ENCODE measurements at places on chromosomes 6 and 20. TPM values are rescaled to one million over a fixed set of nuclear protein-coding genes. Genes with fewer than 3 reads are reported as not detected.

Gene CALHM6
- total RNA-seq, result 0.76 TPM

Gene BANF2
- not detected for total RNA-seq

Gene EMILIN3
- 7.5 TPM for total RNA-seq

DNA sequence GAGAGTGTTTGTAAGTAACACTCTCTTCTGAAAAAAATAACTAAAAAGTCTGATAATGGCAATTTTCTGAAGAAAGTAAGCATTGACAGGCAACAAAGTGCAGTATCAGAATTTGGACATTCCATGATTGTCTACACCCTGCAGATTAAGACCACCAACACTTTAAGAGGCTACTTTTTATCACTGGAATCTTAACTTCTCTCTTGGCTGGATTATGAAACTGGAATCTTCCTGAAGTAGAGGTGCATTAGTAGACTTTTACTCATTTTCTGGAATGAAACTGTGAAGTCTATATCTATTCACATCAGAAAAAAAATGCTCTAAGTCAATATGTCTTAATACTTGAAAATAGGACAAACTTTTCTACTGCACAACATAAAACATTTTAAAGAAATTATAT is 547.5 kb downstream of the COL12A1 start:
- no peak for DNase-seq

DNA sequence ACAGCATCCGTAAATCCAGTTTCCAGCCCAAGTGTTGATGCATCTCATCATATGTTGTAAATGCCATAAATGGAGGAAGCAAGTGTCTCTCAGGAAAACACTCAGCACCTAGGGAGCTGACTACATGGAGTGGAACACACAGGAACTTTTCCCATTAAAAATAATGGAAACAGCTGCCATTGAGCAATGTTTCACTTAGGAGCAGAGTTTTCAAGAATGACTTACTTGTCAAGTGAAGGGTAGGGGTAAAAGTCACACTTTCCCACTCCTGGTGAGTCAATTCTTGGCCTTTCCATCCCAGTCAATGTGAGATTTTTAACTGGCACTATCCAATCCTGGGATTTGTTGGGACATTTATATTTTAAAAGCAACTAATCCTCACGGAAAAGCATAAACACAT is 119.4 kb upstream of the ASF1A start:
- no peak for DNase-seq

DNA sequence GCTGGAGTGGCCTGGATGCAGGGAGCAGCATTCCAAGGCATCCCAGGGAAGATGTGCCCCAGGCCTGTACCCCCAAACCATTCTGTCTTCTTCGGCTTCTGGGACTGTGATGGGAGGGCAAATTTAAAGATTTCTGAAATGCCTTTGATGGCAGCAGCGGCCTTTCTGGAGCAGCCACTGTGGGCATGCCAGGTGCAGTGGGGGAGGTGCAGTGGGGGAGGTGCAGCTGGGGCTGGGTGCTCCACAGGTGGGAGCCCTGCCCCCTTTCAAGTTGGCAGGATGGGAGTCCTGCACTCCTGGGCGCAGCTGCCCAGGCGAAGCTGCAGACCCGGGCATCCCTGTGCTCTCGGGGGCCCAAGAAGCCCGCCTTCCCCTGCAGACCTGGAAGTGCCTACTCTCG is 293.5 kb upstream of the MOCS1 start:
- no peak for DNase-seq

DNA sequence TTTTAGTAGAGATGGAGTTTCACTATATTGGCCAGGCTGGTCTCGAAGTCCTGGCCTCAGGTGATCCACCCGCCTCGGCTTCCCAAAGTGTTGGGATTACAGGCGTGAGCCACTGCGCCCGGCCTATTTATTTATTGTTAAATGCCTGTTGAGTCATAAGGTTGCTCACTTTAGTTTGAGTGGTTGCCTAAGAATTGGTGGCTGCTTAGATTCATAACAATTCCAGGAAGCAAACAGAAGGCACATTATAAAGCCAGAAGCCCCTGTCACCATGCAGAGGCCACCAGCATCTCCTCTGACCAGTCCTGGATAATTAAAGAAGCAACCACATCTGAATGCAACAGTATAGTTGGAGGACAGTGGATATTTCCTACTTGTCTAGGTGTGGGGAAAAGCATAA is 24.0 kb upstream of the ARMH2 start:
- DNase-seq, result no peak

DNA sequence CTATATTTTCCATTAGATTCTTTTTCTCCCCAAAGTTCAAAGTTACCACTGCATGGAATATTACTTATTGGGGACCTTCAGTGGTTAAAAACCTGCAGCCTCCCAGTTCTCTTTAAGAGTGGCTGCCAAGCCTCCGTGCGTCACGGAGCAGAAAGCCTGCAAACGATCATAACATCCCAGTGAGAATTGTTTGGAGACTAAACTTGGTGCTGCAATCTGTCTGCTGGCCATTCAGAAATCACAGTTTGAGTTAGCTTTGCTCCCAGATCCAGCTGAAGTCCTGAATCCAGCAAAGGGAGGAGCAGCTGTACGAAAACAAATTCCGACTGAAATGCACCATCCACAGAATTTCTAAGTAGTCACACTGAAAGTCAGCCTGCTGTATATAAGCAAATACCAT is 213.5 kb upstream of the PDE10A start:
- DNase-seq, result peak; percentile 75

GRCh38 chr6:154583546-154584188 is 73.2 kb upstream of the CNKSR3 start:
- no peak for DNase-seq

DNA sequence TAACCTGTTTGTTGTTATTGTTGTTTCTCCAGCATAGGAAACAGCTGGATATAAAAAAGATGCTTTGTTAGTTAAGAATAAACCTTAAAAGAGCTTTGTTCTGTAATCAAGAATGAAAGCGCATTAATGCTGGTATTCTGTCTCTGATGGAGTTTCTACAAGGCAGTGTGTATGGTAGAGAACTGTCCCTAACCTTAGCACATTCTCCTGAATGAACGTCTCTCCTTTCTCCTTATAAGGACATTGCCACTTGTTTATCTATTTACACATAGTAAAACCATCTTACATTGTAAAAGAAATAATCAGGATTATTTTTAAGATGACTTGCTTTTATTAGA is 33.8 kb upstream of the LCA5 start:
- DNase-seq, result no peak

Measured in suprapubic skin (tissue), 4 donors.